ELR (cell line): ENCODE measurements at places on chromosomes 12 and 14.
A peak's percentile ranks its signal among the peaks of the same experiment; 100 is the strongest.

GRCh38 chr14:51711505-51711904, 59.8 kb downstream of the FRMD6 start:
- DNase-seq: peak; percentile 43

- DNase-seq: no peak
Observed at GRCh38 chr12:92302041-92302829, 156.6 kb upstream of the BTG1 start.

DNA sequence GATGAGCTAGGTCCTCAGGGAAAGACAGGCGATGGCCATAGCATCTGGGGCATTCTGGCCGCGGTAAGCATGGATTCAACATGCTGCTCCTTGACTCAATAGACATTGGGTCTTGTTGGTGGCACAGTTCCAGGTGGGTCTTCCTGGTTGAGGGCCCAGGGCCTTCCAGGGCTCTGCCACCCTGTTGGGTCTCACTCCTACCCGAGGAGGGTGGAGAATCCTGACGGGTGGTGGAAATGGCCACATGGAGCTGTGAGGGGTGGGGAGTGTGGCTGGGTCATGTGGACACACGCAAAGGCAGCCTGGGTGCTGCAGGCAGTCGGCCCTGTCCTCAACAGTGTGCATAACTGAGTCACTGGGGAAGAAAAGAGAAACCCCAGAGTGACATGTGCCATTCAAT, 148.1 kb downstream of the KIF26A start:
- DNase-seq: no peak

DNA sequence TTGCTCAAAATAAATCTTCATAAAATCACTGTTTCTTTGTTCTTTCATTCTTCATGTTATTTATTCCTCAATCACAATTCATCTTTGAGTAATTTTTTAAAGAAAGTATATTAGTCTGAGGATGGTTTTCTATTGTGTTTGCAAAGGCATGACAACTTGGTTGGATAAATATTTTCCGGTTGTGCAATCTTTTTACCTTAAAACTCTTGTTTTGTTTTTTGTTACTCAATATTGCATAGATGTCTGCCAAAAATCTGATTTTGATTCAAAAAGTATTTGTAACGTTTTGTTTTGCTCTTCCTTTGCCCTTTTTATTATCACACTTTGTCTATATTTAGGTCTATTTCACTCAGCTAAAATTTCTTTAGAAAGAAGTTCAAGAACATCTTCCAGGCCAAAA, 86.2 kb upstream of the SYT1 start:
- DNase-seq: no peak

GRCh38 chr14:63910583-63911363, 58.0 kb downstream of the SYNE2 start:
- no peak for DNase-seq

GRCh38 chr12:117874842-117875434, 93.9 kb downstream of the KSR2 start:
- peak; percentile 78 for DNase-seq

DNA sequence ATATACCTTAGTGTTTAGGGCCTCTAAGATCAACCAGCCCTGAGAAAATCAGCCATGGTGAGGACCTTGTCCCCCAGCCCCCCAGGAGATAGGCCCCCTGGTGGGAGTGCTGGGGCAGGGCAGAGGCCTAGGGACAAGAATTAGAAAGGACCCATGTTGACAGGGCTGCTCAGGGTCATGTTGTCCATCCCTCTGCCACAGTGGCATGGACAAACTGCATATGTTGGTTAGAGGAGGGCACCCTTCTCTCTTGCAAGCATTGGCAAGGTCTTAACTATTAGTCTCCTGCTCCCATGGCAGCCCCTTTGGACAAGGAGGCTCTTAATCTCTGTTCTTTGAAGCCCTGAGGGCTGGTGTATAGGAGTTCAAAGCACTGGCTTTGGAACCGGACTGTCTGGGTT, 755 bp upstream of the PTPN6 start:
- DNase-seq: no peak

DNA sequence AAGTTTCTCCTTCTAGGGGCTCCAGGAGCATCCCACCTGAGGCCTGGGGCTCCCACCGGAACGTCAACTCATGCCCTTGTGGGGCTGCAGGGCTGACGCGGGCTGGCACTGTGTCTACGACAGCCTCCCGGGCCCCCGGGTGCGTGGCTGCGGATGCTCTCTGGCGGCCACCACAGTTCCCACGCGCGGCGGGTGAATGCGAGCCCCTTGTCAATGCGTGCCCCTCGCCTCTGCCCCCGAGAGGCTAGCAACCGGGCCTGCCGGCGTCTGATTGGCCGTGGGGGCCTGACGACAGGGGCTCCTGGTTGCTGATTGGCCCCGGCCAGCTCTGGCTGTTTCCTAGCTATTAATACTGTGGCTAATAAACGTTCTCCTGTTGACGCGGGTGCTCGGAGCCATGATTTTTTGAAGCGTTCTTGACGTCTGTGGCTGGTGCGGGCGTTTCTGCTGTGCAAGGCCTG, 1.8 kb upstream of the MEG3 start:
- peak; percentile 45 for DNase-seq

GRCh38 chr14:73722581-73722980, 8.4 kb upstream of the PNMA1 start:
- no peak for DNase-seq

DNA sequence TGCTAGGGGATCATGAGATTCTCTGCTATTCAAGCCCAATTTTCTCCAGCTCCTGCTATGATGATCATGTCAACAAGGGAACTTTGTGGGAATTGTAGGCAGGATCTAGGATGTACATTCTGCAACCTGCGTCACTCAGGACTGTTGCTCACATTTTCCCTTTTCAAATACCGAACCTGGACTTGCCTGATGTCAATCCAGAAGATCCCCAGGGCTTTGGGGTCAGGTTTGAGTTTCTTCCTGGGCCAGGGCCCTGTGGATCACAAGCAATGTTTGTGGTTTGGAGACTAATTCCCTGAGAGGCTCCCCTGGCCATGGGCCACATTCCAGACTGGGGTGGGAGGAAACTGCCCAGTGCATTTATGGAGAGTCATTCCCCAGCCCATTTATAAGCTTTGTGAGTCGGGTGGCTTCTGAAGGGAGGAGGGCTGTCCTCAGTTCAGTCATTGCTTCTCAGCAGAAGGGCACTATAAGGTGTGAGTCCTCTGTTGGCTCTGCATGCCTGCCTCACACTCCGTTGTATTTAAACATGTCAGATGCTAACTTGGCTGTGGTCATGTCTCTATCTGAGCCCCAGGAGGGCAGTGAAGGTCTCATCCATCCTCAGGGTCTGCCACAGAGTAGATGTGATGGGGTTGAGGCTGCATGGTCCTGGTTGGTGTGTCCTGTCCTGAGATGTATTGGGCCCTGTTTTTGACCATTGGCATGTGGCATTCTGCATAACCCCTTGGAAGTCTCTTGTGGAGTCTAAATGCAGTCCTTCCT, 6.5 kb downstream of the KRT86 start:
- peak; percentile 99 for DNase-seq

- DNase-seq: peak; percentile 24
Observed at GRCh38 chr12:54217774-54218241, 29.0 kb upstream of the SMUG1 start.

GRCh38 chr12:40435251-40435650, 210.5 kb downstream of the LRRK2 start:
- DNase-seq: no peak

GRCh38 chr12:69720750-69721149, 17.9 kb upstream of the RAB3IP start:
- DNase-seq: no peak

GRCh38 chr12:123912415-123913380, 59.9 kb downstream of the CCDC92 start:
- DNase-seq: no peak

DNA sequence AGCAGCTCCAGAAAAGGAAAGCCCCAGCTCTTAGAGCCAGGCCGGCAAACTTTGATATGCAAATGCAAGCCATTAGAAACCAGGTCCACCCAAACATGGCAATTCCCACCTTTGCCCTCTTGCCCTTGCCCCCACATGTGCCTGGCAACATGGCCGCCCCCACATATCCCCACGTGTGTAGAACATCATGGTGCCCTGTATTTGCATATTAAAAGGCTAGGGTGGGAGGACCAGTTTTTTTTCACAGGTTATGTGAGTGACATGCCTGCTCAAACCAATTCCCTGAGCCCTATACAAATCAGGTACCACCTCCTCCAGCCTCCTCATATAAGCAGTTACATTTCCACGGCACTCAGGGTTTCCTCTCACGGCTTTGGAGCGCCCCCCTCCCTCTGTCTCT, 6.1 kb upstream of the ALDH1L2 start:
- no peak for DNase-seq

- DNase-seq: peak; percentile 80
Observed at GRCh38 chr14:42884100-42884499, 1277.4 kb downstream of the LRFN5 start.

- no peak for DNase-seq
Observed at GRCh38 chr14:33150666-33151428, 212.2 kb downstream of the NPAS3 start.

DNA sequence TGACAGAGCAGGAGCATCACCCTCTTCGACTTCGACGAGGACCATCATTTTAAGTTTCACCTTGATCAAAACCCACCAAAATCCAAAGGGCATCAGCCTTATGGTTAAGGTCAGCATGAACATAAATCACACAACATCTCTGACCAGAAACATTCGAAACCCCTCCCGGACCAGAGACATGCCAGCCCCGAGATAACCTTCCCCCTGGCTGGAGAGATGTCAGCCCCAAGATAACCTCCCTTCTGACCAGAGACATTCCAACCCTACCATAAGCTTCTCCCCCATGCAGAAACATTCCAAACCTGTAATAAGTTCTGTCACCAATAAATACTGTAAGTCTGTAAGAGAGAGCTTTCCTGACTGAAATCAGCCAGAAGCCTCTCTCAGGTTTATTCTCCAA, 6.3 kb downstream of the PCNX4 start:
- no peak for DNase-seq

DNA sequence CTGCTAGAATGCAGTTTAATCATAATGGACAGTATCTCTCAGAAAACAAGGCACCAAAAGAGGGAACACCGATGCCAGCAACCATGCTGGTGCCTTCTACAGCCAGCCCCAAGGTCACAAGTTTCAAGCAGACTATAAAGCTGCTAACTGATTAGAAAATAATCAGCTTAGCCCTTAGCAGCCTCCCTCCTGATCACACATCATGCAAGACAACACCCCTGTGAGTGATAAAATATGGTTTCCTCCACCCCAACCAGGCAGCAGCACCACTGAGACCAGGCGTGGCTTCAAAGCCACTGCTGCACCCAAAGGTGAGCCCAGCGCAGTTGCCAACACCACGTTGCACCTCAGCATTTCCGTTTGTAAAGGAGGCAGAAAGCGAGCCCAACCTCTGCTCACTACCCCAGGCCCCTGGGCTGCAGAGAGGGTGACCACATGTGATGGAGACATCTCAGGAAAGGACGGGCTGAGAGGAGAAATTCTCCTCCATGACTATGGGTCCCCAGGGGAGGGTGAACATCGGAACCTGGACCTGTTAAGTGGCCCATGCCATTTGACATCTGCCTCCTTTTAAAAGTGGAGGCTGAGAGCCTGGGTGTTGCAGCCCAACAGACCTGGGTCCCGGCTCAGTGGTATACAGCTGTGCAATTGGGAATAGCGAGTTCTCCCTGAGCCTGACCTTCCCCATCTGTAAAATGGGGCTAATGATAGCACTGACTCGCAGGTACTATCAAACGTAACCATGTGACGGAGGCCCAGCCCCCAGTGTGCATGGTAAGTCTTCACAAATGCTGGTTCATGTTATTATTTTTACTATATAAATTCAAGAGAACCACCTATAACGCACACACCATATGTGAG, 11.5 kb downstream of the ZFP36L1 start:
- no peak for DNase-seq

- no peak for DNase-seq
Observed at GRCh38 chr14:56221382-56222128, 103.3 kb downstream of the PELI2 start.

DNA sequence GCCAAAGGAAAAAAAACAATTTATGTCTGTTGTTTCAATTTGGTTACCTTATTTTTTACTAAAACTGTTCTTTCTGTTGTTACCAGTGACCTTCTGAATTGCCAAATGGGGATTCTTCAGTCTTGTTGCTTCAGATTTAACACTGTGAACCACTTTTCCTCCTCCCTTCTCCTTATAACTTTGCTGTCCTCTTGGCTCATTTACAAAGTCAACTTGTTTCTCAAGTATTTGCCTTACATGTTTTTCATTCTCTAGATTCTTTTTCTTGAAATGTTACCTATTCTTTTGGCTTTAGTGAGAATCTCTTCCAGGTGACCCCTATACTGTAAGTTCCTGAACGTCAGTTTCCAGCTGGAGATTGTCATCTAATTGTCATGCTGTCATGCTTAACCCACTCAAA, 19.4 kb downstream of the FUT8 start:
- DNase-seq: no peak

GRCh38 chr12:42585841-42586216, 3.7 kb downstream of the PRICKLE1 start:
- no peak for DNase-seq

DNA sequence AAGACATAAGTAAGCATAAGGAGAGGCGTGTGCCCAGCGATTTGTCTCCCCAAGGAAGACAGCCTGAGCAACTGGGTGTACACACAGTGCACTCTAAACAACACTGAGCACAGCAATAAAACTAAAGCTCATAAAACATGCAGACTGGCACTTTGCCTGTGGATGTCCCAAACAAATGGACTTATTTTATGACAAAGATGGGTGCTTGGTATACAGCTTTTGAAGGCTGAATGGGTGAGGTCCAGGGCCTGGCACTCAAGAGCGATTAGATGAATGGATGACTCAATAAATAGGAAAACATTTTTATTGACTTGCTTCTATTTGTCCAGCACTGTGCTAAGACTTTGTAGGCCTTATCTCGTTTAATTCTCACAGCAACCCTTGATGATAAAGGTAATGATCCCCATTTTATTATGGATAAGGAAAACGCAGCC, 28.5 kb downstream of the LGMN start:
- DNase-seq: no peak
